ENCODE measurements at places on chromosomes 7 and 10.

DNA sequence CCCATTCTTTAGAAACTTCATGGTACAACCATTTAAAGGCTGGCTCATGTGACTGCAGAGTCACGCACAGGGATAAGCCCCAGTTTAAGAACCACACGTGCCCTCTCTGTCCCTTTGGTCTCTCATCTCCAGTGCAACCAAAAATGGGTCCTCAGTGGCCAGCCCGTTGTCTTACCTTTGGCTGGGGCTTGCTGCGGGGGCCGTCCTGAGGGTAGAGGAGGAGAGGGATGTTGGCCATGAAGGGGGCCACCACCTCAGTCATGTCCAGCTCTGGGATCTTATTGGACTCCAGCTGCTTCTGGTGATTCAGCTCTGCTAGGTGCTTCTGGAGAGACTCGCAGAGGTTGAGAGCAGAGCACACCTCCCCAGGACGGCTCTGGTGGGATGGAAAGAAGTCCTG is 22.3 kb downstream of the PSAP start:
- no peak for DNase-seq

GRCh38 chr10:62528441-62528840 is 154.3 kb downstream of the ZNF365 start:
- DNase-seq = no peak

- peak; percentile 62 for DNase-seq
These were observed 11.7 kb upstream of the HOXA2 start for GRCh38 chr7:27113991-27114769.

GRCh38 chr10:9091530-9092093 is 1037.1 kb downstream of the GATA3 start:
- no peak for DNase-seq

DNA sequence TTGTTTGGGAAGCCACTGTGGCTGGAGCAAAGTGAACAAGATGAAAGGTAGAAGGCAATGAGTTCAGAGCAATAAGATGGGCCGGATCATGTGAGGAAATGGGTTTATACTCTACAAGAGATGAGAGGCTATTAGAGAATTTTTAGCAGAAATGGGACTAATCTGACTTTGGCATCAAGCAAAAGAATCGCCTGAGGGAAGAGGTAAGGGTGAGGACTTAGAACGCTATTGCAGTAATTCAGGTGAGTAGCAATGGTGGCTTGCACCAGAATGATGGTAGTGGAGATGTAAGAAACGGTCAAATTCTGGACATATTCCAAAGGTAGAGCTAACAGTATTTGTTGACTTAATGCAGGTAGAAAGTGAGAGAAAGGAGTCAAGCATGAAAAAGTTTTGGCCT is 29.5 kb upstream of the AKAP9 start:
- no peak for DNase-seq

- DNase-seq = no peak
These were observed 106.1 kb upstream of the KMT2C start for GRCh38 chr7:152541892-152542291.

GRCh38 chr10:107232013-107232412 is 67.5 kb upstream of the SORCS1 start:
- no peak for DNase-seq

GRCh38 chr7:117362294-117362888 is 39.5 kb upstream of the WNT2 start:
- no peak for DNase-seq

- peak; percentile 76 for DNase-seq
These were observed 1.1 kb upstream of the FEZF1 start for GRCh38 chr7:122305475-122306319.

DNA sequence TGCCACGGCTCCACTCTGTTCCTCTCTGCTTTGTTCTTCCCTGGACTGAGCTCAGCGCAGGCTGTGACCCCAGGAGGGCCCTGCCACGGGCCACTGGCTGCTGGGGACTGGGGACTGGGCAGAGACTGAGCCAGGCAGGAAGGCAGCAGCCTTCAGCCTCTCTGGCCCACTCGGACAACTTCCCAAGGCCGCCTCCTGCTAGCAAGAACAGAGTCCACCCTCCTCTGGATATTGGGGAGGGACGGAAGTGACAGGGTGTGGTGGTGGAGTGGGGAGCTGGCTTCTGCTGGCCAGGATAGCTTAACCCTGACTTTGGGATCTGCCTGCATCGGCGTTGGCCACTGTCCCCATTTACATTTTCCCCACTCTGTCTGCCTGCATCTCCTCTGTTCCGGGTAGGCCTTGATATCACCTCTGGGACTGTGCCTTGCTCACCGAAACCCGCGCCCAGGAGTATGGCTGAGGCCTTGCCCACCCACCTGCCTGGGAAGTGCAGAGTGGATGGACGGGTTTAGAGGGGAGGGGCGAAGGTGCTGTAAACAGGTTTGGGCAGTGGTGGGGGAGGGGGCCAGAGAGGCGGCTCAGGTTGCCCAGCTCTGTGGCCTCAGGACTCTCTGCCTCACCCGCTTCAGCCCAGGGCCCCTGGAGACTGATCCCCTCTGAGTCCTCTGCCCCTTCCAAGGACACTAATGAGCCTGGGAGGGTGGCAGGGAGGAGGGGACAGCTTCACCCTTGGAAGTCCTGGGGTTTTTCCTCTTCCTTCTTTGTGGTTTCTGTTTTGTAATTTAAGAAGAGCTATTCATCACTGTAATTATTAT is 1.2 kb downstream of the CLDN4 start:
- DNase-seq = no peak

- DNase-seq = no peak
These were observed 140.7 kb downstream of the ICA1 start for GRCh38 chr7:8121243-8121642.

DNA sequence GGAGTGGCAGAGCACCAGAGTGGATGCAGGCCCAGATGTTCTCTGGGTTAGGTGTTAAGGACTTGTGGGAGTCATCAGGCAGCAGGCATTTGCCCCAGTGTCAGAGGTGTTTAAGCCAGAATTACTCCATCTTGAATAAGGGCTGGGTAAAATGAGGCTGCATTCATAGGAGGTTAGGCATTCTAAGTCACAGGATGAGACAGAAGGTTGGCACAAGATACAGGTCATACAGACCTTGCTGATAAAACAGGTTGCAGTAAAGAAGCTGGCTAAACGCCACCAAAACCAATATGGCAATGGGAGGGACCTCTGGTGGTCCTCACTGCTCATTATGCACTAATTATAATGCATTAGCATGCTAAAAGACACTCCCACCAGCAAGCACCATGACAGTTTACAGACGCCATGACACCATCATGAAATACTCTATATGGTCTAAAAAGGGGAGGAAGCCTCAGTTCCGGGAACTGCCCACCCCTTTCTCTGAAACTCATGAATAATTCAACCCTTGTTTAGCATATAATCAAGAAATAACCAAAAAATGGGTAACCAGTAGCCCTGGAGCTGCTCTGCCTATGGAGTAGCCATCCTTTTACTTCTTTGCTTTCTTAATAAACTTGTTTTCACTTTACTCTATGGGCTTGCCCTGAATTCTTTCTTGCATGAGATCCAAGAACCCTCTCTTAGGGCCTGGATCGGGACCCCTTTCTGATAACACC is 882 bp upstream of the LRRC61 start:
- peak; percentile 33 for DNase-seq

- DNase-seq = no peak
These were observed 236.3 kb upstream of the IGFBP3 start for GRCh38 chr7:46157404-46157803.

DNA sequence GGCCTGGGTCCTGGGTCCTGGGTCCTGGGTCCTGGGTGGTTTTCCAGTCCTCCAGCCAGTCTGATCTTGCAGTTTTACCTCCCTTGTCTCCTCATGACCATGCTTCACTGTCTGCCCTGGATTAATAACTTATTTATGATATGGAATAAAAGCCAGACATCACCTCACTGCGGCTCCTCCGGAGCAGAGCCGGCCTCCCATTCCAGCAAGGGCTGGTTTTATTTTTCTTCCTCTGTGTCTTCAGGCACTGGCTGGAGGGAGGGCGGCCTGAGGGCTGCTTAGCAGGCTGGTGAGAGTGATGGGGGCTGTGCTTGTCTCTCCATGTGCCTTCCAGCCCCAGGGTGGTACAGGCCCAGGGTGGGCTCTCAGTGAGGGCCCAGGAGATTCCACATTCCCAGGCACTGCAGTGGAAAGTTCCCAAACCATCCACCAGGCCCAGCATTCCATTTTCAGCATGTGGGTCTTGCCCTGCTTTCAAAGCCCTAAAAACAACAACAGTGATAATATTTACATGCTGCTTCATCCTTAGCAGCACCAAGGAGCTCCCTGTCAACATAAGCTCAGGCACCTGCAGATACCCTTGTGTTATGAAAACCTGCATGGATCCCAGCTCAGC is 12.6 kb downstream of the ADAMTS14 start:
- no peak for DNase-seq

GRCh38 chr10:22766693-22767092 is 52.3 kb upstream of the PIP4K2A start:
- no peak for DNase-seq

DNA sequence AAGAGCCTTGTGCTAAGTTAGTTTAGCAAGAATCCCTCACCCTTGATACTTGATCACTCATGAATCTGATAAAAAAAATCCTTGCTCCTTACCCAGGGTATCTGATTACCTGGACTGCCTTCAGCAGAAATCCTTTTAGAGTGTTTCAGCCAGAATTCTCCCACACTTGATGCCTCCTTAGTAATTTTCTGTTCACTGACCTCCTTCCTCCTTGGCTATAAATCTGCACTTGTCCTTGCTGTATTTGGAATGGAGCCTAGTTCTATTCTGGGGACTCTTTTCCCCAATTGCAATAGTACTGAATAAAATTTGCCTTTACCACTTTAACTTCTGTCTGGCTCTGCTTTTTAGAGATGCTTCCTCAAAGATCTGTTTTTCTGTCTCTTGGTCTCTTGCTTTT is 84.9 kb downstream of the RPS24 start:
- DNase-seq = no peak

GRCh38 chr10:69337296-69338132 is 59.2 kb downstream of the HK1 start:
- DNase-seq = peak; percentile 58

- no peak for DNase-seq
These were observed 121.2 kb downstream of the SLC25A13 start for GRCh38 chr7:96200740-96201139.

- DNase-seq = no peak
These were observed 462.2 kb downstream of the AUTS2 start for GRCh38 chr7:70060298-70061068.

DNA sequence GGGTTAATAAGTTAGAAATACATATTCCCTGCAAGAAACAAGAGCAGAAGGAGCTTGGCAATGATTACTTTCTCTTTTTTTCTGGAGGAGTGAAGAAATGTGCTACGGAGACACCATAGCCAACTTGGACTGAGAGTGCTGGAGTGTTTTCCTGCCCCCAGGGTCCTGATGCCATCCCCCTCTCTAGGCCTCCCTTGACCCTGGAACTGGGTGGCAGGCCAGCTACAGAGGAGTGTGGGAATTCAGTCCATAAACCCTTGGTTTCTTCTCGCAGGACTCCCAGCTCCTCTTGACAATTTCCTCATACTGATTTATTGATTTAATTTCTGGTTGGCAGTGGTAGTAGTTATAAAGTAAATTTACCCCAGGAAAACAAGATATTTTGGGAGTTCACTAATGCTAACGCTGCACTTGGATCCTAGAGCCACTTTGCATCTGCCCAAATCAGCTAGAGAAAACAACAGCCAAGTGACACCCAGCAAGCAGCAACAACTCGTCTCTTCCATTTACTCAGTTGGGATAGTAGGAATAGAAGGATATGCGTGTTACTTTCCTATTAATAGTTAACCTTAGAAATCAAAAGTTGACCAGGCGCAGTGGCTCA is 76.4 kb upstream of the CELF2 start:
- no peak for DNase-seq

DNA sequence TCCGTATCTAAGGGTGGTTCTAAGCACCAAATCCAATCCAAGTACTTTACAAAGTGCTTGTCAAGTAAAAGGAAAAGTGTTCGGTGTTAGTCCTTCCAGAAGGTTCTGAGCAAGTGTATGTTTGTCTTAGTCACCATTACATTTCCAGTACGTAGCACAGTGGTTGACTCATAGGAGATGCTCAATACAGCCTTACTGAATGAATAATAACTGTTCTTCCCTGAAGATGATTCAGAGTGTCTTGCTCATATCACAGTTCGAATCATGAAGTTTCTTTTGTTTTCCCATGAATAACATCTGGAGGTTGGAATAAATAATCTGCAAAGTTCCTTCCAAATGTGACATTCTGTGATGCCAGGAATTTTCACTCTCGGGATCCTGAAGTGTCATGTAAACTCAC is 53.4 kb downstream of the WNT2 start:
- DNase-seq = no peak

DNA sequence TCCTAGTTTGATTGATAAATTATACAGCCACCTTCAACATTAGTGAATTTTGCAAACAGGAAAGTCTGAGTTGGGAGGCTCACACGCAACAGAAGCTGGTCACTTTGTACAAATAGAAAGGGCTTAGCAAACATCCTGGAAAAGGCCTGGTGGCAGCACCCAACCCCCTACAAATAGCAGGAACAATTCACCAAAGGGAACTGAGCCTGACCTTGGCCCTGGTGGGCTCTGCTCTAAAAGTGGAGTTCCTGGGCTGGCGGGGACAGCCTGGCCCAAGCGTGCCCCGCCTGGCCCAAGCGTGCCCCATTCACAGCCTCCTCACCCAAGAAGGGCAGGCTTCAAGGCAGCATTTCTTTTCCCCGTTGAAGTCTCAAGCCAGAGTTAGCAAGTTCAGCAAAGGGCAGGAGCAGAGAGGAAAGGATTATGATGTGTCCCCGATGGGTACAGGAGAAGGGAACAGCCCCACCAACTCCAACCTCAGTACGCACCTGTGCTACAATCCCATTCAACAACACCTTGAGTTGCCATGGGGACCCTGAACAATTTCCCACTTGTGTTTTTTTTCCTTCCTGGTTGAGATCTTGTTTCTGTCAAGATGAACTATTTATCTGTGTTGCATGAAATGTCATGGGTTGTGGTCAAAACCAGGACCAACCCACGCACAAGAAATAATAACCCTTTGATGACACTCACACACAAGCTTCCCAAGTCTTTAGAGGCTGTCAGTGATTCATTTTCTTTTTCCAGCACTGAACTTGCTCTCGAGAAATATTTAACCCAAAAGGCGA is 43.4 kb downstream of the RGS10 start:
- DNase-seq = no peak

- no peak for DNase-seq
These were observed 155.9 kb downstream of the ATE1 start for GRCh38 chr10:121771966-121772365.

- DNase-seq = no peak
These were observed 45.7 kb downstream of the BEND7 start for GRCh38 chr10:13483073-13483472.

DNA sequence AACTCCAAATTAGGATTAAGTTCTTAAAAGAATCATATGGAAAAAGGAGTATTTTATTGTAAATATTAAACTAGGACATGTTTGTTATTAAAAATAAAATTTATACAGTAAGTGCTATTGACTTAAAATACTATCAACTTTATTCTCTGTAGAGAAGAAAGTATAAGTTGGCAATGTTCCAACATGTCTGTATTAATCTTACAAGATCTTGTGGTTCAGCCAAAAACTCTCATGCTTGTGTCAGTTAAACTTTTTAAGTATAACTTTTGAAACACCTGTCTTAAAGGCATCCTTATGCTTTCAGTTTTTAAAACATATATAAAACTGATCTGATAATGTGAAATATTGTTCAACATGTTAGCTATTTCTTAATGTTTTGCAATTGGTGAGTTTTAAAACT is 160.7 kb downstream of the ZEB1 start:
- DNase-seq = no peak

Measured in NCI-H146 (cell line).